ENCODE measurements at places on chromosomes 5 and 9.

GRCh38 chr5:173583346-173583745 lies 33.1 kb downstream of the BOD1 start:
- DNase-seq, result no peak

DNA sequence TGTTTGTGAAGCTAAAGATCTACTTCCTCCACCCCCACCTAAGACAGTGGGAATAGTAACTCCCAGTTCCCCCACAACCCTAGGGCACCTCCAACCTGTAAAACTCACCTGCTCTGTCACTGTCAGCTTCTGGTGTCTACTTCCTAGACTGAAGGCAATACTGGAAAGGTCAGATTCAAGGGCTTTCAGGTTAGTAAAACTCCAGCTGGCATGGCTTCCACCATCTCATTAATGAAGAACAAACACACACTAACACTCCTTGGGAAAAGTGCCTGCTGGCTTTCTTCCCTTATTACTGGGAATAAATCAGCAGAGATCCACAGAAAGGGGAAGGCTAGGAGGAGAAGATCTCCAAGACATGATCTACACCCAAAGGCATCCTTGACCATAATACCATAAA lies 109.9 kb downstream of the TMEM174 start:
- no peak for DNase-seq

DNA sequence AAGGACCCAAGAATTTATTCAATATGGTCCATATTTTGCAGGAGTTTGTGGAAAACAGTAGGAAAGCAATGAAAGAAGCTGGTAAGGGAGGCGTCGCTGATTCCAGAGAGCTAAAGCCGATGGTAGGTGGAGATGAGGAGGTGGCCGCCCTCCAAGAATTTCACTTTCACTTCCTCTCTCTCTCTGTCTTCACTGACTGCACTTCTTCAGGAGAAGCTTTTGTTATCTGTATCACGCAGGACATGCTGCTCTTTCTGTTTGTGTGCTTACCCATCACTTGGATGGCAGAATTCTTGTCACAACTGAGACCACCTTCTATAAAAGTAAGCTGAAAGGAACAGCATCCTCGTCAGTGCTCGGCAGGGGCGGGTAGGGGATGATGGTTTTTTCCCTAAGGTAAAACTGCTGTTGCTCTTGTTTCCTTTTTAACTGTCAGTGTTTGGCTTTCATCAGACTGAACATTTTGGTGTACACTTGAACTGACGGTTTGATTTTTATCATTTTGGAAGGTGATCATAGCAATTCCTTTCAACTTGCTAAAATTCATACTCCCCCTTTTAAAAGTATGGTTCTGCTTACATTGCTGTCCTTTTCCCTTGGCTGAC lies 62.4 kb upstream of the FSD1L start:
- no peak for DNase-seq

GRCh38 chr5:154966081-154966841 lies 25.4 kb downstream of the MRPL22 start:
- no peak for DNase-seq

GRCh38 chr9:129172816-129173215 lies 5.2 kb downstream of the IER5L start:
- no peak for DNase-seq

All from NCI-H1930 (cell line).